Stimulated activated CD4-positive, alpha-beta T cell treated with anti-CD3 and anti-CD28 coated beads, Interleukin-15, amount 100 ng/mL, for 1 hour (primary cell): ENCODE measurements at places on chromosomes 1 and 21.

GRCh38 chr1:27403931-27404330 lies 11.5 kb downstream of the GPR3 start:
- no peak for DNase-seq

GRCh38 chr1:199404976-199405375 lies 622.5 kb upstream of the NR5A2 start:
- DNase-seq: no peak

GRCh38 chr1:118304722-118305359 lies 119.8 kb upstream of the SPAG17 start:
- no peak for DNase-seq

GRCh38 chr1:178066296-178066907 lies 27.5 kb upstream of the RASAL2 start:
- no peak for DNase-seq

GRCh38 chr1:171152549-171152948 lies 32.6 kb upstream of the FMO2 start:
- DNase-seq: no peak

DNA sequence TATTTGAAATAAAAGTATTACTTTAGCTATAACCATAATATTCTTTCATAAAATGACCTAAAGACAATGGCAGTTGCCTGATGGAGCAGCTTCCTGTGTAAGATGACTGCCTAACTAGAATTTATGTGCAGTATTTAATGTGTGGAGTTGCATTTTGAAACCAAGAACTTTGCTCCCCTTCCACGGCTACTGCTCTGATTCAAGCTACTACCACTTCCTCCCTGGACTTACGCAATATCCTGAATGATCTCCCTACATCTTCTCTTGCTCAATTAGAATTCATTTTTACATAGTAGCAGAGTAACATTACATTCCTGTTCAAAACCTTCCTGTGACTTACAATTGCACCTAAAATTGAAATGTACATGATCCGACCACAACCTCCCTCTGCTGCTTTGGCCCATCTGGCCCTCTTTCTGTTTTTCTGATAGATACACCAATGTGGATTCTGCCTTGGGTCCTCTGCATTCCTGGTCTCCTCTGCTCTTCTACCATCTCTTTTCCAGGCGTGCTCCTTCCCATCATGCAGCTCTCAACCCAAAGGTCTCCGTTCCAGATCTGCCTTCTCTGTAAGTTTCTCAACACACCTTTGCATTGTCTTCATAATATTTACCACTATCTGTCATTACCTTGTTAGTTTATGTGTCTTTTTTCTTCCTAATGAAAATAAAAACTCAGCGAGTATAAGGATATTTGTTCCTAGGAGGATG lies 47.4 kb upstream of the USP25 start:
- no peak for DNase-seq

DNA sequence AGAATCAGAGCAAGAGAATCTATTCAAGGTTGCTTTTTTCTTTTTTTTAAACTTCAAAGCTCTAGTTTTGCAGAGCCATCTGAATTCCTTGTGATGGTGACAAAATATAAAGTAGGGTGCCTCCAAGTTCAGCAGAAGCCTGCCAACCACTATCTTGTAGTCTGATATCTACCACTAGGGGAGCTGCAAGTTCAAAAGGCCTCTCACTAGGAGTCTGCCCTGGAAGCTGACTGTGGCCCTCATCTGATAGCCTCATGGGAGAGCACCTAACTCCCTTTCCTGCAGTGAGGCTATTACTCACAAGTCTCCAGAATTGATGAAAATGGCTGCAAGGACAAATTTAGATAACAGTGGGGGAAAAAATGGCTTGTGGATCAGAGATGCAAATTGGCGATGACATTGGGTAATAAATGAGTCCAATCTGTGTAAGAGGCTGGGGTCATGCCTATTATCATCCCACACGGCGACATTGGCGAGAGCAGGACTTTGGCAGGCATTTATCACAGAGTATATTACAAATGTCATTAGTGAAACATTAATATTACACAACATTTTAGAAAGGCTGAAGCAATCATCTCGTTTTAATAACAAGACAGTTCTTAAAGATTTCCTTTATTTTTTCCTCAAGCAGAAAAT lies 10.7 kb upstream of the ZP4 start:
- DNase-seq: no peak

- no peak for DNase-seq
Observed at GRCh38 chr1:160841079-160841478, 21.6 kb downstream of the CD244 start.

DNA sequence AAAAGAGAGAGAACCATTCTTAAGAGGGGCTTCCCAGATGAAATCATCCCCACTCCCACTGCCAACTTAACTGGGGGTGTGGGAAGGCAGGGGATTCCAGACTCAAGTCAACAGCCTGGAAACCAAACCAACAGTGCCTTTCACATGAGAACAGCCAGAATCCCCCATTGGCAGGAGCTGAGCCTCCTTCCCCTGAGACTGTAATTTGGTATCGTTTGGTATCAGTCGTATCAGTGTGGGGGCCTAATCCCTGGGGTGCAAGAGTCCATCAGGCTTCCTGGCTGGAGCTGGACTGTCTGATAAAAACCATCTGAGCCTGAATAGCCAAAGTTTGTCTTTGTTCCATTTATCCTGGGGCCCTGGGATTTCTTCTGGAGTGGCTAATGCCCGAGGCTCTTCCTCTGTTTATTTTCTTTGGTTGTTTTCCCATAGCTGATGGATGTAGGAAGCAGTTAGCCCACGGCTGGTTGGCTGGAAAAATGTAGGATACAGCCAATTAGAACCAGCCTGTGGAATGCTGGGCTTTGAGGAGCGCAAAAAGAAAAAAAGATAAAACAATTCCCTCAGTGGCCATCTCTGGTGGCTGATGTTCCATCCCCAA lies 84.6 kb downstream of the LAMC2 start:
- no peak for DNase-seq

GRCh38 chr1:212507369-212507768 lies 74.6 kb downstream of the NENF start:
- no peak for DNase-seq

DNA sequence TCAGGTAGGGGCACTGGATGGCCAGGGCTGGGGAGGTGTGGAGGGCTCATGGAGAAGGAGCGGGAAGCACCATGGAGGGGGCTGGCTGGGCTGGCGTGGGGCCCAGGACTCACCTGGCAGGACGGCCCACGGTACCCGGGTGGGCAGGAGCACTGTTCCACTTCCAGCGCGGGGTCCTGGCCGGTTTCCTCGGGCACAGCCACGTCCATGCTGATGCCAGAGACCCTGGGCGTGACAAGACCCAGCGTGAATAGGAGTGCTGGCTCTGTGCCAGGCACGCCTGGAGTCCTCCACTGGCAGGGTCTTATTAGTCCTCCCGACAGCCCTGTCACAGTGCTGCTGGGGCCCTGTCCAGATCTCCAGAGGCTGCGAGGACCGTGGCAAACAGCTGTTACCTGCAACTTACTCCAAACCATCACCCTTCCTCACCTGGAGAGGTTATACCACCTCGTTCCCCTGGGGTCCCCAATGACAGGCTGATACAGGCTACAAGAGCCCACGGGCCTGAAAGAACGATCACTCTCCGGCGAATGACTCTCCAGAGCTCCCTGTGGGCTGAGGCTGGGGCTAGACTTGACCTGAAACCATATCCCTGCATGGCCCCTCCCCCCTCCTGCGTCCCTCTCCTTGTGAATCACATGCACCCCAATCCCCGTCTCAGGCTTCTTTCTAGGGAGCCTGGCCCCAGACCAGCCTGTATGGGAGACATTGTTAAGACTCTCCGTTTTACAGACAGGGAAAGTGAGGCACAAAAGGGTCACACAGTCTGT lies 62.1 kb downstream of the HSPG2 start:
- DNase-seq: no peak

DNA sequence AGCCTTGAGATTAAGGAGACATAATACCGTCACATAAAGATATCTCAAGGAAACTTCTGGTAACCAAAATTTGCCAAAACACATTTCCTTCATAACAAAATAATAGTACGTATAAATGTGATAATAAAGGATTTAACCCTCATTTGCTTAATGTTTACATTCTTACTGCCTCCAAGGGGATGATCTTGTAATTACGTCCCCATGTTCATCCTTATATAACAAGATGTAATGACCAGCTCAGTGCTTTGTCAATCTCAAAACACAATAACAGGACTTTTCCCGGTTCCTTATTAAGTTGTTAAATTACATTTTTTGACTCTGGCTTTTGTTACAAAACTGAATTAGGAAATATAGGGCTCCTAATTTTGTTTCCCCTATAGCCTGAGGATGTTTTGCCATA lies 41.3 kb upstream of the UHMK1 start:
- no peak for DNase-seq

DNA sequence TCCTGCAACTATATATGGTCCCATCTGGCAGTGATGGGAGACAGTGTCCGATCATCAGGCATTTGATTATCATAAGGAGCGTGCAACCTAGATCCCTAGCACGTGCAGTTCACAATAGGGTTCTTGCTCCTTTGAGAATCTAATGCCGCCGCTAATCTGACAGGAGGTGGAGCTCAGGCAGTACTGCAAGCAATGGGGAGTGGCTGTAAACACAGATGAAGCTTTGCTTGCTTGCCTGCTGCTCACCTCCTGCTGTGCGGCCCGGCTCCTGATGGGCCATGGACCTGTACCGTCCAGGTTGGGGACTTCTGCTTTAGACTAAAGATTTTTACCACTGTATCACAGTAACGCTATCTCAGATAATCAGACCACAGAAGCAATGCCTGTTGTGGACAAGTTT lies 63.8 kb downstream of the TGFB2 start:
- DNase-seq: no peak

DNA sequence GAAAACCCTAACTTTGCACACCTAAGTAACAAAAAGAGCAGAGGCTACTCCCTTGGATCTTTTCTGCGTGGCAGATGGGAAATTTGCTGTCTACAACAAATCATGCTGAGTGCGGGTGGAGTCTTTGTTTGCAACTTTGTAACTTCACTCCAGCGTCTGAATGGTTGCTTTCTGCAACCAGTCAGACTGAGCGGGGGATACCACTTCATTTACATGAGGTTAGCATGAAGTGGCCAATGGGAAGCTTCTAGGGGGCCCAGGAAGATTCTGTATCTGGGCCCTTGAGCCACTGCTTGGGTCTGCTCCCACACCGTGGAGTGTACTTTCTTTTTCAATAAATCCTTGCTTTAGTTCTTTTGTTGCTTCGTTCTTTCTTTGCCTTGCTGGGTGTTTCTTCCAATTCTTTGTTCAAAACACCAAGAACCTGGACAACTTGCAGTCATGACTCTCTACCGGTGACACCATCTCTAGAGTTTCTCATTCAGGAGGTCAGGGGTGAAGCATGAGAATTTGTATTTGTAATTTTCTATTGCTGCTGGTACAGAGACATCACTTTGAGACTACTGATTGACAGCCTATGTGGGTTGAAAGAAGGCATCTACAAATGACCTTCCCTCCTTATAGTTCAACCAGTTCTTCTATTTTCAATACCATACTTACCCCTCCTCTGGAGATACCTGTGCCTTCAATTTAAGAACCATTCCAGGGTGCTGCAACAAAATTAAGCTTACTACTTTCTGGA lies 55.8 kb upstream of the RC3H1 start:
- no peak for DNase-seq

DNA sequence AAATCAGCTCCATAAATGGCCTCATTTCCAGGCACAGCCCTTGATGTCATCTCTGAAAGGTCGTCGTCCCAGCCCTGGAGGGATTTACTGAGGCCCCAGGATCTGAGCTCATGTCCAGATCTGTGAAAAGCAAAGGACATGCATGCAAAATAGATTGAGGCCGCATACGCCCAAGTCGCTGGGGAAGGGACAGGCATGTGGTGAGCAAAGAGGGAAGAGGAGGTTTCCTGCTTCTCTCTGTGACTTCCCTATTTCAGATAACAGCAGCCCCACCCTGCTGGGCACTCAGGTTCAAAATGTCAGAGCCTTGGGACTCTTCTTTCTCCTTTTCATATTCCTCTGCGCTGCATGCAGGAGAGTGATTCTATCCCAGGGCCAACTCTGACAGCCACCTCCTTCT lies 197.2 kb downstream of the ADSS2 start:
- DNase-seq: no peak

DNA sequence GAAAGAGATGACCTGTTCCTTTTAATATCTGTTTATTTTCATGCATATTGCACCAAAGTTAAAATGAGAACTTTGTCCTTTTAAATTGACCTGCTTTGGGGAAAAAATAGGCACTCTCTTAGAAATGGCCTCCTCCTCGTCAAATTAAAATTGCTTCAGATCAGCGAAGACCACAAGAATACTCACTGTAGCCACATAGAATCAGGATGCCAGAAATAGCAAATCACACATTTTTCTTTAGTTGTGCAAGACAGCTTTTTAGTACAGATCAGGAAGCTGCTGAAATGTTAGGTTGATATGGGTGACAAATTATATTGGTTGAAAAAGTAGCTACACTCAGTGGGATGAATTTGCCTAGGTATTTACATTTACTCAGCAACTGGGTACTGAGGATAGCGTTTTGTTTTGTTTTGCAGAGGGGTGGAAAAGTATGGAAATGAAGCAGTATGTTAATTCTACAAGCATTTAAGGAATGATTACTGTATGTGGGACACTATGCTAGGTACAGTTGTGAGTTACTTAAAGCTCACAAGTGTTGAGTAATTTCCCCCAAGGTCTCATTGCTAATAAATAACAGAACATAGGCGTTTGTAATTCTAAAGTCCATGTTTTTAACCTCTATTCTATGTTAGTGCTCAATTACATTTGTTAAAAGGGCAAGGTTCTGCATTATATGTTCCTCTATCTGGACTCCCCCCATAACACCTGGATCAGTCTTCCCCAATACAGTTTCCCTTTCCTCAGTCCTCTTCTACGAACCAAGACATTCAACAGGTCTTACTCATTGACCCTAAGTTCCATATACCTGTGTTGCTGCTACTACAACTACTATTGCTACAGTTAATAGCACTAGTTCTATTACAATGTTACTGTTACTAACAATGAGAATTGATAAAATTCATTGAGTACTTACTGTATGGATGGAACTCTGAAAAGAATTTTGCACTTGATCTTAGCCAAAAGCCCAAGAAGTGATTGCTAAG lies 99.4 kb upstream of the S1PR1 start:
- DNase-seq: no peak

GRCh38 chr1:153395136-153395685 lies 4.3 kb upstream of the S100A8 start:
- DNase-seq: no peak

- no peak for DNase-seq
Observed at GRCh38 chr1:26827663-26828062, 1.2 kb downstream of the ZDHHC18 start.

DNA sequence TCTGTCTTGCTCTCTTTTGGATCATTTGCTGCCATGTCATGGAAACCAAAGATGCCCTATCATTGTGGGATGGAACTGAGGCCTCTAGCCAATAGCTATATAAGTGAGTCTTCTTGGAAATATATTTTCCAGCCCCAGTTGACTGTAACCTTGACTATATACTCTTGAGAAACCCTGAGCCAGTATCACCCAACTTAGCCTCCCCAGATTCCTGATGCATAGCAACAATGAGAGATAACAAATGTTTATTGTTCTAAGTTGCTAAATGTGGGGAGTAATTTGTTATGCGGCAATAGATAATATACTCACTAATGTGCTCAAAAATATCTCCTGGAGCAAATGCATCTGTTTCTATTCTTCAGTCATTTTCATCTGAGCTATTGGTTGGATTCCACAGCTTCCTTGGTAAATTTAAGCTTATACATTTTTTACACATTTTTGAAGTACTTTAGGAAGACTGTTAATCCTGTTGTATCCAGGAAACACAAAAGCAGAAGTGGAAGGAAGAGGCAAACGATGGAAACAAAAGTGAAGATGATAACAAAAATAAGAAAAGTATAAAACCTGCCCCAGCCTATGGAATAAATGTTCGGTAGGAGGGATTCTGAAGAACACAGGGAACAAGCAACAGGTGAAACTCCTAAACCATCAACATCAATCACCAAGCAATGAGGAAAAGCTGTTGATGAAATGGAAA lies 6.3 kb upstream of the SRRM1 start:
- DNase-seq: no peak
